Kidney (tissue), 22 donors: ENCODE measurements at places on chromosomes 12 and 14.

- no peak for DNase-seq
Measured at GRCh38 chr12:75833268-75833667, 198.3 kb downstream of the PHLDA1 start.

- no peak for DNase-seq
Measured at GRCh38 chr12:96720363-96720705, 186.7 kb upstream of the NEDD1 start.

DNA sequence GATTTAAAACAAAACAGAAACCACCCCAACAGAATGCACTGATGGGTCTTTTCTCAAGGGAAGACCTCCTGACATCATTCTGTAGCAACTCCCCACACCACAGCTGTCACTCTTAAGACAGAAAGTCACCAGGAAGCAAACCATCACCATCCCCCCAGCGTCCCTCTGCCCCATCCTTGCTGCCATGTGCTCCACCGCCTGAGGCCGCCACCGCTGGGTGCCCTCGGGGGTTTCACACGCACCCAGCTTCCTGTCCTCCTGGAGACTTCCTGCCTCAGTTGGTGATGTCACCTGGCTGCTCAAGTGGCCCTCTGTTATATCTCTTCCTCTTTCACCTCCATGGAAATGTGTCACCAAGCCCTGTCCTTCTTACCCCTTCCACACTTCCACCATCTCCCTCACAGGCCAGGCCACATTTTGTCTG lies 71.4 kb upstream of the GPR68 start:
- DNase-seq: no peak

- no peak for DNase-seq
Measured at GRCh38 chr12:16458521-16459078, 111.2 kb downstream of the MGST1 start.

GRCh38 chr12:122265476-122265875 lies 818 bp downstream of the VPS33A start:
- no peak for DNase-seq

DNA sequence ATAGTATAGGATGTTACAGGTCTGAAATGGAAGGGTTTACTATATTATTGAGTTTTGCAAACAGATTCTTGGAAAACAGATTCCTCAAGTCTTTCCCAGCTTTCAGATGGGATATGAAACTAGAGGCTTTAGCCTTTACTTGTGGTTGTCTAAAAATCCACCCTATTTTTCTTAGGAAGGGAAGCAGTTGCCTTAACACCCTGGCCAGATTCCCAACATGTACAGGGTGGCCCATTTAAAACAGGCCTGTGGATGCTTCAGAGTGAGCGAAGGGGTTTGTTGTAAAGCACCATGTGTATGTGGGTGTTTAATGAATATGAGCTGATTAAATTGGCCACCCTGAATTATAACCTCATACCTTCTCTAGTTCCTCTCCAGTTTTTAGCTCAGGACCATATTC lies 415.9 kb downstream of the ZFP36L1 start:
- DNase-seq: no peak

DNA sequence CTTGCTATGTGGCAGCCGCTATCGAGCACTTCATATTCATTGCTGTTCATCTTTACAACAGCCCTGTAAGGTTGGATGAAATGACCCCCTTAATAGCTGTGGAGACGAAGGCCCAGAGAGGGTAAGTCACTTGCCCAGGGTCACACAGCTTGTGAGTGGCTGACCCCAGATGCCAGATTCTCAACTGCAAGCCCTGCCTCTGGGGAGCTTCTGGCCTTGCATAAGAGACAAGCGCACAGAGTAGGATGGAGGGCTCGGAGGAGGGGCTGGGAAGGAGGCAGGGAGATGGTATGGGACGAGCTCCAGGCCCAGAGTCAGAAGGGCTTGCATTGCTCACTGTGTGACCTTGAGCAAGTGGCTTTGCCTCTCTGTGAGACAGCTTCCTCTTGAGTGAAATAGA lies 27.4 kb upstream of the NCOR2 start:
- no peak for DNase-seq

DNA sequence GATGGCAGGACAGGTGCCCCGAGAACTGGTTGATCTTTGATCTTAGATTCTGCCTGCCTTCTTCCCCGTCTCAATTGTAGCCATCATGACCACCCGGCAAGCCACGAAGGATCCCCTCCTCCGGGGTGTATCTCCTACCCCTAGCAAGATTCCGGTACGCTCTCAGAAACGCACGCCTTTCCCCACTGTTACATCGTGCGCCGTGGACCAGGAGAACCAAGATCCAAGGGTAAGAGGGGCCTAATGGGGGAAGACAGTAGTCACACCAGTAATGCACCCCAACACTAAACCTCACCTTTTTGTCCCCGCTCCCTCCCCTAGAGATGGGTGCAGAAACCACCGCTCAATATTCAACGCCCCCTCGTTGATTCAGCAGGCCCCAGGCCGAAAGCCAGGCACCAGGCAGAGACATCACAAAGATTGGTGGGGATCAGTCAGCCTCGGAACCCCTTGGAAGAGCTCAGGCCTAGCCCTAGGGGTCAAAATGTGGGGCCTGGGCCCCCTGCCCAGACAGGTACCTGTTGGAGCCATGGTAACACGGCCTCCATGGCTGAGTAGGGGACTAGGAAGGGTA lies 556 bp downstream of the TROAP start:
- no peak for DNase-seq

GRCh38 chr12:40586823-40587222 lies 105.4 kb upstream of the CNTN1 start:
- DNase-seq: no peak
